ENCODE measurements at places on chromosomes 1 and 21.
A peak's percentile ranks its signal among the peaks of the same experiment; 100 is the strongest.

GRCh38 chr1:32798191-32798590, 19.0 kb downstream of the YARS1 start:
- no peak for DNase-seq

DNA sequence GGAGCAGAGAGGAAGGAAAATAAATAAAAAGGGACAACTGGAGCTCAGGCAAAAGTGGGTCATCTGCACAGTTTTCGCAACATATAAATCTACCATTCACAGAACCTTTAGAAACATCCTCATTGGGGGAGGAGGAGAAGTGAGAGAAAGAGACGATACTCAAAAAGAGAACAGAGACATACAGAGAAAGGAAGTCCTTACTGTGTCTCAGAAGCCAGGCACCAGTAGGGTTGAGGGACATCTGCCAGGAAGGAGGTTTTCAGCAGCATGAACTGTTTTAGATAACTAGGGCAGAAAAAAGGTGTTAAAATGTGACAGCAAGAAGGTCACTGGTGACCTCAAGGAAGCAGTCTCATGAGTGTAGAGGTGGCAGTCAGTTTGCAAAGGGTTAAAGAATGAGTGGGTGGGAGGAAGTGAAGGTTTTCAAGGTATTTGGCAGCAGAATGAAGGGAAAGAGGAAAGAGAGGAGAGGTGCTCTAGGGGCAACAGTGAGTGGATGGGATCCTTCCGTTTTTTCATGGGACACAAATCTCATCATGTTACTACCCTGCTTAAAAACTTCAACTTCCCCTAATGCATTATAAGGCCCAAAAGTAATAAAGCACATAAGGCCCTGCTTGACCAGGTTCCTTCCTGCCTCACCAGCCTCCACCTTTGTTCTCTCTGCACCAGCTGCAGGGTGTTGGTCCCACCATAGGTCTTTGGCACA, 9.5 kb downstream of the JAK1 start:
- no peak for DNase-seq

GRCh38 chr1:200738949-200739651, 407 bp downstream of the CAMSAP2 start:
- peak; percentile 87 for DNase-seq

DNA sequence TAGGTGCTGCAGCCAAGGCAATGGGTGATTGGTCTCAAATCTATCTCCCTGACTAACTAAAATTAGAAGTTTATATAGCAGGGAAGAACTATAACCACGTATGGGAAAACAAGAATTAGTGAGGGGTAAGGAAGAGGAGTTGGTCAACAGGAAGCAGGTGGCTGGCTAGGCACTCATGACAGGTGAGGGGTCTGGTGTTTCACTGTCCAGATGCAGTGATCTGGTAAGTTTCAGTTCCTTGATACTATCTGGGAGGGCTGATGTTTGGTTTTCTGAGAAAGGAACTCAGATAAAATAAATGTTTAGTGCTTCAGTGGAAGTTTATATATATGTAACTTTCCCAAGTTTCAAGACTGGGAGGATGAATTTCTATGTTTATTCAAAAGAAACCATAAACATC, 11.6 kb upstream of the POU2F1 start:
- no peak for DNase-seq

- no peak for DNase-seq
Measured at GRCh38 chr1:71783071-71783470, 499.3 kb downstream of the NEGR1 start.

DNA sequence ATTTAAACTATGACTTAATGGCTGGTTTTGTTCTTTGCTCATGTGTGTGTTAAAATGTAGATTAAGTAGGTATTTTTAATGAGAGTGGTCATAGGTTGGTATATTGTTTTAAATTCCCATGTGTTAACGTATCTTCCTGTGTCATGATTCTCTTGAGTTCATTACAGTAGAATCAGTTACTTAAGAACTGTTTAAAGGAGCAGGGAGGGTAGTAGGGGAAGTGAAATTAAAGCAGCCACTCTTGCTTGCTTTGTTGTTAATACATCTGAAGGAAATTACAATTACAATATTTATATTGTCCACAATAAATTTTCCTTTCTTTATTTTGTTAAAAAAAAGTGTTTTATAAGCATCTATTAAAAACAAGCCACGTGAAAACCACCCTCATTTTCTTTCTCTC, 119.2 kb upstream of the KIAA1614 start:
- no peak for DNase-seq

DNA sequence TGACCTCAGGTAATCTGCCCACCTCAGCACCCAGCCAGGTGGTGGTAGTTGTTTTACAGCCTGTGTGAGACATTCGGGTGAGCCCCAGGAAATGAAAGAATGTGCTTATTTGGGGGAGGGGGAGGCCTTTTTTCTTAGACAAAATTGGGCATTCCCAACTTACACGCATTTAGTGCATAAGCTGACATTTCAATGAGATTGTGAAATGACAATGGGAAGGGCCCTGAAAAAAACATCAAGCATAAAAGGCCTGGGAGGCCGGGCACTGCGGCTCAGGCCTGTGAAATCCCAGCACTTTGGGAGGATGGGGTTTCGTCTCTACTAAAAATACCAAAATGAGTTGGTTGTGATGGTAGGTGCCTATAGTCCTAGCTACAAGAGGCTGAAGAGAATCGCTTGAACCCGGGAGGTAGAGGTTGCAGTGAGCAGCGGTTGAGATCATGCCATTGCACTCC, 5.0 kb downstream of the GAS5 start:
- no peak for DNase-seq

- no peak for DNase-seq
Measured at GRCh38 chr1:52634111-52634510, 1.1 kb downstream of the SHISAL2A start.

GRCh38 chr1:68953311-68953710, 456.4 kb upstream of the DEPDC1 start:
- no peak for DNase-seq

GRCh38 chr1:159214149-159214760, 9.6 kb downstream of the ACKR1 start:
- DNase-seq: no peak

DNA sequence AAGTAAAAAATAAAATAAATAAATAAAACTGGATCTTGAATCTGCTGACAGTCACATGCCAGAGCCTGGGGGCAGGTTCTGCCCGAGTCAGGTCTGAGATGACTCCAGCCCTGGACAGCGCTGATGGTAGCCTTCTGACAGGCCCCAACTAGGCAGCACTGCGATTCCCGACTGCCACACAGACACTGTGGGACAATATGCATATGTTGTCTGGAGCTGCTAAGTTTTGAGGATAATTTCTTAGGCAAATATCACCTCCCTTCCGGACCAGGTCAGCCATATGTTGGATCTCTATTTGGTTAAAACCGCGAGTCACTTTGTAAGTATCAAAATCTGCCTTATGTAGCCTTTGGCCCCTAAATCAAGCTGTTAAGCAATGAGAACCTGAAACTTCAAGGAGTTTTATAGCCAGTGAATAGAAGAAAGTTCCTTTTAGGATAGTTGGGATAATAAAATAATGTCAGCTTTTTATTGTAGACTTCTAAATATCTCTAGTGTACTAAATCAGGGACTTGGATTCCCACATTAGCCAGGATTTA, 20.8 kb upstream of the TRIM17 start:
- no peak for DNase-seq

DNA sequence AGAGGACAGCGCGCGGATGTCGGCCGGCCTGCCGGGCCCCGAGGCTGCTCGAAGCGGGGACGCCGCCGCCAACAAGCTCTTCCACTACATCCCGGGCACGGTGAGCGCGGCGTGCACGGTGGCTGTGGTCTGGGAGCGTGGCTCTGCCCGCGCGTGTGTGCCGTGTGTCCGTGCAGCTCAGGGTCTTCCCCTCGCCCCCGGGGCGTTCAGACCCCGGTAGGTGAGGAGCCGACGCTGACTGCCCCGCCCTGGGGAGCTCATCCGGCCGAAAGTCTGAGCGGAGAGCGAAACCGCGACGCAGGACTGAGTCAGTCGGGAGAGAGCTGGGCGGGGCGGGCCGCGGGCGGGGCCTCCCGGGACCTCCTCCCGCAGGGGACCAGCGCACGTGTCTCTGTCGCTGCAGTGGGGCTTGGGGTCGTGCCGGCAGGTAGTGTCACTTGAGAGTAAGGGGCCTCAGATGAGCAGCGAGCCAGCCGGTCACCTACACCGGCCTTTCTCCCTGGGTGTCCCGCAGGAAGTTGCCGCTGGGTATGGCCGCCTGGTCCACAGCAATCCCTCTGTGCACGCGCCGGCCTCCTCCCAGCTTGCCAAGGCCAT, 520 bp downstream of the PLEKHN1 start:
- peak; percentile 88 for DNase-seq

GRCh38 chr1:227952374-227953021, 4.8 kb upstream of the WNT9A start:
- peak; percentile 31 for DNase-seq

DNA sequence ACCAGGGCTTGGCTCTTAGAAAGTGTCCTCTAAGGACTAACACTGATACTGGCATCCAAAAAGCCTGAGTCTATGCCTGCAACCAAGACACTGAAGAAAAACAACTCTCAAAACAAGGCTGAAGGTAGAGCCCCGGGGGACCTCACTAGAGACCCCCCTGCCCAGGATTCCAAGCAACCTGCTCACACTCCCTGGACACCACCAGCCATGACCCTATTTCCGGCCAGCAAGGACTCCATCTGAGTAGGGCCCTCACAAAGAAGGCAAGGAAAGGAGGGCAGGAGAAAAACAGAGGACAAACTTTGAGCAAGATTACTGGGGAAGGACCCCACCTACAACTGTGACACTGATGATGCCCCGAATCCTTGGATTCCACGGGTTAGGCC, 343.1 kb downstream of the NPHP4 start:
- no peak for DNase-seq

GRCh38 chr1:12314333-12314903, 84.6 kb downstream of the VPS13D start:
- DNase-seq: no peak

DNA sequence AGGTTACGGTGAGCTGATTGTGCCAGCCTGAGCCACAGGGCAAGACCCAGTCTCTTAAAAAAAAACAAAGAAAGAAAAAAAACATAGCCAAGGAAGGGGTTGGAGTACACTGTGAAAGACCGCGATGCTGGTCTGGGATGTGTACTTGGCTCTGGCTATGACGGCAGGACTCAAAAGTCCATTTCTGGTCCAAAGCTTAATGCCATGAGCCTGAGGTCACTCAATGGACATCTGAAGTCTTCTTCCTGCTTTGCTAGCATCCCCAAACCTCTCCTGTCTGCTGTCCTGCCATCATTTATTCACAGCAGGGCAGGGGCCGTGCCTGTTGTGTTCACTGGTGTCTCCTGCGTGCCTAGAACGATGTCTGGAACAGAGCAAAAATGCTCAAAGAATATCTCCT, 1.5 kb upstream of the ARHGEF10L start:
- DNase-seq: no peak

DNA sequence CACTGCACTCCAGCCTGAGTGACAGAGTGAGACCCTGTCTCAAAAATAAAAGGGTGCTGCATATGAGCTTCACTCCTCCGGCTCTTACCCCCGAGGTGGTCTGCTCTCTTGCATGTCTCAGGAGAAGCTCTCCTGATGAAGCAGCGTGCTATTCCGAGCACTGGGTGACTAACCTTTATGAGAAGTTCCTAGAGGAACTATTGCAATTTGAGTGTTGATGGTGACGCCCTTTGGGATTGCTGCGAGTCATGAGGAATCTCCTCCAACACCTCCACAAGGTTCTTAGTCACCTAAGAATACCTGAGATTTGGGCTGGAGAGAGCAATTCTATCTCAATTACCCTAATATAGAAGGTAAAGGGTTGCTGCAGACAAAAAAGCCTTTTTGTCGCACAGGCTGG, 40.8 kb upstream of the TINAGL1 start:
- no peak for DNase-seq

DNA sequence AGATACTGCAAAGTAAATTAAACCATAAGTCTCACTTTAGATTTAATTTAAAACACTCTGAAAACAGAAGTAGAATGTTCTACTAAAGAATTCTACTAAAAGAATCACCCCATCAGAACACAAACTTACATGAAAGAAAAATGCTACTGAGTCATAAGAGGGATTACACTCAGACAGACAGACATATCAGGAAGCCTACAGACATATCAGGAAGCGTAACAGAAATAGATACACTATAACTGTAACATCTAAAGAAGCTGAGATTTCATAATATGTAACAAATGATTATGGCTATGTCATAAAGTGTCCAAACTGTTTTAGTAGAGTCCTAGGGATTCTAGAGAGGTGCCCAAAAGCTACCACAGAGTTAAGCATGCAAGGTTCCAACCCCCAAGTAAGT, 23.9 kb downstream of the FOXJ3 start:
- DNase-seq: no peak

DNA sequence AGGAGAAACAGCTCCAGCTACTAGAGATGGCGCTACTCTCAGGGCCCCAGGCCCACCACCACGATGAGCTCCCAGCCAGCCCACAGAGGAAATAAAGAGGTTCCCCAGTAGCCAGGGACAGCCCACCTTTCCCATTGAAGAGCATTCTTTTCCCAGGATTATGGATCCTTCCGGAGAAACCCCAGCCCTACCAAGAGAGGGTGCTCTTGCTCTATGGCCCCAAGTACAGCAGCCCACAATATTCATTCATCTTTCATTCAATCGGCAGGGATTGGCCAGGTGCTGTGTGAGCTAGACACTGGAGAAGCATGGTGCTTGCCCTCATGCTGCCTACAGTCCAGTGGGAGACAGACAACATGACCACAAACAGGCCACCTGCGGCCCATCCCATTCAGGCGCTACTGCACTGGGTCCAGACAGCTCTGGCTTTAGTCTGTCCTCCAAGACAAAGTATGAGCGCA, 29.9 kb downstream of the PMVK start:
- no peak for DNase-seq

GRCh38 chr1:4617506-4617905, 36.9 kb upstream of the AJAP1 start:
- DNase-seq: no peak

DNA sequence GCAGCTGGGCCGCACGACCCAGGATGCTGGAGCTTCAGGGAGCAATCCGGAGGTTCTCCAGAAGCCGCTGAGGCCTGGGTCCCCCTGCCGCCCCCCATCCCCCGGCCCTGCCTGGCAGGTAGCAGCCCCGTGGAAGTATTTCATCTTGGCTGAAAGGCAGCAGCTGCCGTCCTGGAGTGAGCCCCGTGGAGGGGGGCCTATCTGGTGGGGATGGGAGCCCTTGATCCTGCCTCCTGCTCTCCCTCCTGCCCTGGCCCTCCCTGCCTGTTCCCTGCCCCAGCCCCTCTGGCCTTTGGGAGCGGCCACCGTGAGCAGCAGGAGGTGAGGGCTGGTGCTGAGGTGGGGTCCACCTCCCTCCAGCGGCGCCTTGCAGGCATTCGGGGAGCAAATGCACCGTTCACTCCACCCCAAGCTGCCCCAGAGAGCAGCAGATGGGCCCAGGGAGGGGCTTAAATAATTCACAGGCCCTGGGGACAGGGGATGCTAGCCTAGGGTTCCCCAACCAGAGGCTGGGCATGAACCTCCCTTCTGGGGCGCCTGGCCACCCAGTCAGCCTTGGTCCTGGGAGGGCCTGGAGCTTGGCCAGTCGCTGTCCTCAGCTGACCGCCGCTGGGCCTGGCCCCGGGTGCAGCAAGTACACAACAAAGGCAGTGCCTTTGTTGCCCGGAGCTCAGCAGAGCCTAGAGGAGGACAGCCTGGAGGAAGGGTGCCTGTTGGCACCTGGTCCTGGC, 23.7 kb upstream of the PLCH2 start:
- no peak for DNase-seq

Data from ureter (tissue), 1 donor.